Jurkat, Clone E6-1 (cell line): ENCODE measurements at places on chromosomes 16 and 17.

GRCh38 chr17:82534401-82534812 lies 14.9 kb downstream of the FOXK2 start:
- no peak for DNase-seq

GRCh38 chr16:85798901-85799496 lies 345 bp downstream of the EMC8 start:
- no peak for DNase-seq

DNA sequence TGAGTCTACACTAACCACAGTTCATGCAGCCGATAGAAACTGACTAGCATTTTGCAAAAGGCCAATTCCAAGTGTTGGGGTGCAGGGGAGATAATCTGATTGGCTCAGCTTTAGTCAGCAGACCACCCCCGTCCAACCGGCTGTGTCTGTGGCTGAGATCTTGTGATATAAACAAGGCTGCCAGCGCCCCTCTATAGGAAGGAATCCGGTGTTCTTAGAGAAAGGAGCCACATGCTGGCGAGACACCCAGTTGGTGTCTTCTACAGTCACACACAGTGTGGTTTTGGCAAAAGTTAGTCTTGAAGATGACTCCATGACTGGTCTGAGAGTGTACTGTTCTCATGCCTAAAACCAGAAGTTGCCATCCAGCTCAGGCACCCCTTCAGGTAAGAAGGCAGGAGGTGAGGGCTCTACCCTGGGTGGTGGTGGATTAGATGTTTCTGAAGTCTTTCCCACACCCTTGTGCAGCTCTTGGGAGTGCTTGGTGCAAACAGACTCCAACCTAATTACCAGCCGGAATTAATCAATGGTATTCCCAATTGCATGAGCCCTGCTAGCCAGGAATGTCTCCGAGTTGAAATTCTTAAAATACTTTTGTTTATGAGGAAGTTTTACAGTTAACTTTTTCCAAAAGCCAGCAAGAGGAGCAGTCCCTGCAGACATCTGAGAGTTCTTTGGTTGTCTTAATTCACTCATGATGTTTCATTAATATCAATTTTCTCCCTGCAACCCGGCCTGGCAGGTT lies 172.3 kb upstream of the IRX6 start:
- DNase-seq, result no peak

GRCh38 chr17:57605675-57606105 lies 139.4 kb downstream of the CCDC182 start:
- peak; percentile 63 for DNase-seq

DNA sequence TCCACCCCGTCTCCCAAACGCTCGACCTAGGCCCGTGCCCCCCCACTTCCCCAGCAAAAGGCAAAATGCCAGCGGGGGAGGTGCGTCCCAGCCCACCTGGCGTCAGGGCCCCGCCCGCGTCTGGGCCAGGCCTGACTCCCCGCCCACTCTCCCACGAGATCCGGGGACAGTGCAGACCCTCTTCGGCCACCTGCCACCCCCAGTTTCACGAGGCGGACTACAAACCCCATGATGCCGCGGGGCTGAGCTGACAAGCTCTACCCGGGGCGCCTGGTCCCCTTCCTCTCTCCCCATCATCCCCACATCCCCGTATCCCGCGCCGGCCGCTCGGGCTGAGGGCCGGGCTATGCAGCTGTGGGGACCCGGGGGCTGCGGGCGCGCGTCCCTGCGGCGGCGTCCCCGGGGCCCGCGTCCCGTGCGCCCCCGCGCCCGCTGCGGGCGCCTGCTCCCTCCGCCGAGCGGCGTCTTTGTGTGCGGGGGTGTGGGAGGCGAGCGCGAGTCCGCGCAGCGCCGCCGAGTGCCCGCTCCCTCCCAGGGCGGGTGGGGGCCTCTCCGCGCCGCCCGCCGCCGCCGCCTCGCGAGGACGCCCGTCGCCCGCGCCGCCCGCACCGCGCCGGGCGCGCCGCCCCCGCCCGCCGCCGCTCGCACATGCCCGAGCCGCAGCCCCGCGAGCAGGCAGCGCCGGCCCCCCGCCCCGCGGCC lies at the start of gene ANKRD13B:
ANKRD13B (plus strand) TSS at position 283 of the 702 bp plus-strand sequence. CDS start 490 bp downstream, outside the sequence.
- no peak for DNase-seq

GRCh38 chr17:55198690-55199370 lies 65.9 kb upstream of the HLF start:
- DNase-seq, result no peak

- no peak for DNase-seq
Observed at GRCh38 chr16:58853854-58854791, 120.0 kb upstream of the GOT2 start.

DNA sequence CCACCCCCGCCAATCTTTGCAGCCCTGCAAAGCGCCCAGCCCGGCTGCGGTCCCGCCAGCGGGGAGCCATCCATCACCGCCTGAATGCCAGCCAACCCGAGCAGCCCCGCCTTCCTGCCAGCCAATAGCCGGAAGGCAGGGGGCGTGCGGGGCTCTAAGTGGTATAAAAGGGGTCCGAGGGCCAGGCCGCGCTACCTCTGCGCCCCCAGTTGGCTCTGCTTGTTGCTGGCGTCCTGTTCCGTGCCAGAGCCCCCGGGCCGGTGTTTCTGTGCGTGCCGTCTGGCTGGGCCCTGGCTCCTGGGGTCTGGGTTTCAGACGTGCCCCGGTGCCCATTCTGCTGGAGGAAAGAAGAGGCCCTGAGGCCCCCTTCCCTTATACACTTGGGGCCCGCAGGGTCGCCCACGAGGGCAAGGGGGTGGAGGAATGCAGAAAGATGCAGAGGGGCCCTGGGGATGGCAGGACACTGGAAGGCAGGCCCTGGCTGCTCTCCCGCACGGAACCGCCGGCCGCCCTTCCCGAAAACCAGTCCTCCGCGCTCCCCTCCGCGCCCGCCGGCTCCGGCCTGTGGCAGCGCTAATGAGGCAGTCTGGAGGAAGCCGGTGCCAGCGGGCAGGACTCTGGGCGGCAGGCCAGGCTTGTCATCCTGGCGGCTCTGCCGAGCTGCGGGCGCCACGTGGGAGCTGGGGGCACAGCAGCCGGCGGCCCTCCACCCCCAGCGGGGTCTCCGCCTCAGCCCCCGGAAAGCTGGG lies 14.0 kb downstream of the COPZ2 start:
- DNase-seq, result no peak

- DNase-seq, result no peak
Observed at GRCh38 chr17:73972056-73972455, 231.4 kb upstream of the RPL38 start.

DNA sequence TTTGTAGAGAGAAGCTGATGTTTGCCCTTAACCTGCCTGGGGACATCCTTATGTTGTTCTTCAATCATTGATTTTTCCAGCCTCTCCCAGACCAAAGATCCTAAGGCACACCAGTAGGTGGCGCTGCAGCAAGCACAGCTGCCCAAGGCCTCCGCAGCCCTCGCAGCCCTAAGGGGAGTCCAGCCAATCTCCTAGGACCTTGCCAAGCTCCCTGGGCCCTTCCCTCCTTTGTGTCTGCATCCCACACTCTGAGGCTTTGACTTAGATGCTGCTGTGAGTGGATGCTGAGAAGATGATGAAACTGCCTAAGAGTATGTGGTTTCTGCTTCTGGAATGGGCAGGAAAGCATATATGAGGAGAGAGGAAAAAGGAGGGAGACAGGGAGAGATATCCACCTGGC lies 47.1 kb downstream of the SPACA3 start:
- peak; percentile 12 for DNase-seq

- no peak for DNase-seq
Observed at GRCh38 chr17:56995766-56996165, 17.8 kb downstream of the SCPEP1 start.

DNA sequence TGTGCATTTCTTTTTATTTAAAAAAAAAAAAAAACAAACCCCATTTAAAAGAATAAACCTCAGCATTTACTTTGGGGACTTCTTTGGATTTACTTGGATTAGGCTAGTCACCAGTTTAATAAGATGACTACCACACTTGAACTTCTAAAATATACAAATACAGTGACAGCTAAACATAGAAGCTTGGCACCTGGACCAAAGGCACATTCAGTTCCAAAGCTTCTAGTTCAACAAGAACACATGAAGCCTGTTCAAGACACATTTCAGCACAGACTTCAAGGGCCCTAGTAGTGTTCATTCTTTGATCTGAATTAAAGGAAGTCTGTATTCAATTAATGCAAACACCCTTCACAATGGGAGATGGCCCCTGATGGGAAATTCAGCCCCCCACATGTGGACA lies 11.6 kb upstream of the ROGDI start:
- DNase-seq, result no peak

- DNase-seq, result no peak
Observed at GRCh38 chr17:19019041-19019941, 14.7 kb upstream of the FAM83G start.

GRCh38 chr17:76579281-76579680 lies 6.4 kb downstream of the ST6GALNAC2 start:
- no peak for DNase-seq

- DNase-seq, result peak; percentile 74
Observed at GRCh38 chr16:67666559-67667452, at the start of the genes C16orf86 and ENKD1. C16orf86 (plus strand) TSS chr16:67666814; CDS start chr16:67666971, 157 bp downstream. ENKD1 (minus strand) TSS chr16:67666750; CDS start chr16:67666442, 308 bp downstream.

DNA sequence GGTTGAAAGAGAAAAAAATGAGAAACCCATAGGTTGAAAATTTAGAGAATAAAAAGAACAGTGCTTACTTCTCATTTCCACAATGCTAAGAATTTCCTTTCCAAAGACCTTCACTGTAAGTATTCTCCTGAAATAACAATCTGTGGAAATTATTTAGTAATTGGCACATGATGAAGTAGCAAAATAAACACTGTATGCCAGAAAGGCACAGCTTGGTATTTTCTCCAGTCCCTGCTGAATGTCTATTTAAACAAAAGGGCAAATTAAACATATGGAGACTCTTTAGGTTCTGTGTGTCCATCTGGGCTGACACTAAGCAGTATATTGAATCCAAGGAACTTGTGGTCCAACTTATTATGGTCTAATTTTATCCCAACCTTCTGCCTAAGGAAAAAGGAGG lies 46.1 kb downstream of the CHCT1 start:
- no peak for DNase-seq

GRCh38 chr17:17151962-17152361 lies 54.2 kb downstream of the PLD6 start:
- DNase-seq, result no peak

DNA sequence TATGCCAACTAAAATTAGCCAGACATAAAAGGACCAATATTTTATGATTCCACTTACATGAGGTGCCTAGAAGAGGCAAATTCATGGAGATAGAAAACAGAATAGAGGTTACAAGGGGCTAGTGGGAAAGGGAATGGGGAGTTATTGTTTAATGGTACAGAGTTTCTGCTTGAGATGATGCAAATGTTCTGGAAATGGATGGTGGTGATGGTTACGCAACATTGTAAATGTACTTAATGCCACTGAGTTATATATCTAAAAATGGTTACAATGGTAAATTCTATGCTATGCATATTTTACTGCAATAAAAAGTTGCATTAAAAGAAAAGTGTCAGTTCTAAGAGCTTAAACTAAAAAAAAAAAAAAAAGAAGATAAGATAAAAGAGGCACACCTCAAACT lies 17.9 kb downstream of the MT1X start:
- no peak for DNase-seq

DNA sequence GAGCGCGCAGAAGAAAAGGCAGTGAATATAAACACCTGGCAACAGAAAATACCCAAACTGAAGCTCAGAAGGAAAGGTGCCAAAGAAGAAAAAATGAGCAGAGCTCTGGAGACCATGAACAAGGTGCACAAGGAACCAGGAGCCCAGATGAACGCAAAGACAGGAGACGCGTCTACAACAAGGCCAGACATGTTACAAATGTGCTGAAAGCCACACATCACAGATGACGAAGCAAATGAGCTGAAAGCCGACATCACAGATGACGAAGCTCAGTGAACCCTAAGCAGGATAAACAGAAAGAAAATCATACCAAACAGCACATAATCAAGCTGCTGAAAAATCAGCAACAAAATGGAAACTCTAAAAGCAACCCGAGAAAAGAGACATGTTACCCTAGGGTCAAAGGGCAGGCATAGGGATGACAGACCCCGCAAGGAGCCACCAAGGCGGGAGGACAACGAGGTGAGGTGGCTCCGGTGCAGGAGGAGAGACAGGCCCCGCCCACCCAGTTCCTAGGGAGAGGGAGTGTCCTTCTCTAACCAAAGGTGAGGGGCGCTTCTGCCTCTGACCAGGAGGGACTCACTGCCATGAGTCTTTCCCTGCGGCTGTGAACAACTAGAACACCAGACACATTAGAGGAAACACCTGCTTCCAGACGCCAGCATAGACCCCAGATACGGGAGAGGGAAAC lies 39.1 kb downstream of the CCDC57 start:
- no peak for DNase-seq

GRCh38 chr16:29321000-29321393 lies 85.5 kb downstream of the NPIPB11 start:
- no peak for DNase-seq

DNA sequence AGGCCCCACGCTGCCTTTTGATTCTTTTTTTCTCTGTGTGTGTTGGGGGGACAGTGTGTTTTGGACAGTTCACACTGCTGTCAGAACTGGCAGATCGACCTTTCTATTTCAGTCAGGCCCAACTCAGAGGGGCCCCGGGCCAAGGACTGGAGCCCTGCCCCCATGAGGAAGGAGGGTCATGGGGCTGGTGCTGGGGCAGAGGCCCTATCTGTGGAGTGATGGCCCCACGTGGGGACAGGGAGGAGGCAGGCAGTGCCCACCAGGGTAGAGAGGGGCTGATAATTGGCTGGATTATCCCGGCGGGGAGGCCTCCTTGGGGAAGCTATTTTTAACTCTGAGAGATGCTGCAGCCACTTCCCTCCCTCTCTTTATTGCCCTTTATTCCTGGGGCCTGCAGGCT lies 5.7 kb upstream of the KCNJ12 start:
- no peak for DNase-seq
